ENCODE measurements at places on chromosomes 12 and 14.

GRCh38 chr12:22101749-22102243 is 55.8 kb downstream of the CMAS start:
- no peak for DNase-seq

DNA sequence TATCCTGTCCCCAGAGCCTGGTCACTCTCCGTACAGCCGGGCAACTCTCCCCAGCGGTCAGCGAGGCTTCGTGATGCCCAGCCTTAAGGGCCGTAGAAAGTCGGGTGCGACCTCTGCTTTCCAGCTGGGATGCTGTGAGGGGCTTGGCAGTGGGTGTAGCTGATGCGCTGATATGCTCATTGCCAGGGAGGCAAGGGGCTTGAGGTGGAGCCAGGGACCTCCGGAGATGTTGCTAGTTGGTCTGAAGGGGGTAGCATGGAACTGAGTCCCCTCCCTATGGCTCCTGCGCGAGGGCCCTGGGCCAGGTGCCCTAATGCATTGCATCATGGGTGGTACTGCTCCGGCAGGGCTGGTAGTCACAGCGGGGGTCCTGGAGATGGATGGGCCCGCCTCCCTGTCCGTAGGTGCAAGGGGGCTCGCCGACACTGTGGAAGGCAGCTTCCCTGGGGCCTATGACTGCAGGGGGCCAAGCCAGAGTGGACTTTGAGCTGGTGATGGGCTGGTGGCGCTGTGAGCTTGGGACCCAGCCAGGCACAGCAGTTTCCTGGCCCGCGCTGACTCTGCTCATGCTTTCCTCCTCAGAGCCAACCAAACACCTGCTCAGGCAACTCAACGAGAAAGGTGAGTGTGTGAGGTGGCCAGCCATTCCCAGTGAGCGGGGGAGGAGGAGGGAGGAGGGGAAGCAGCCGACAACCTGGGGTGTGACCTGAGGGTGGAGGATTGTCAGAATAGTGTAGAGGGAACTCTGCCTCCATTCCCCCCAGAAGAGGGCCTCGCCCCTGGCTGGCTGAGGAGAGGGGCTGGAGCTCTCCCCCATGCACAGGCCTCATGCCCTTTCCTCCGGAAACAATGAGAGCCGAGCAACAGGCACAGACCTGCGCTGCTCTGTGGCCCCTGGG is 32.3 kb downstream of the PLEKHG3 start:
- no peak for DNase-seq

- DNase-seq, result no peak
These were observed 13.9 kb downstream of the CAPZA3 start for GRCh38 chr12:18751866-18752265.

DNA sequence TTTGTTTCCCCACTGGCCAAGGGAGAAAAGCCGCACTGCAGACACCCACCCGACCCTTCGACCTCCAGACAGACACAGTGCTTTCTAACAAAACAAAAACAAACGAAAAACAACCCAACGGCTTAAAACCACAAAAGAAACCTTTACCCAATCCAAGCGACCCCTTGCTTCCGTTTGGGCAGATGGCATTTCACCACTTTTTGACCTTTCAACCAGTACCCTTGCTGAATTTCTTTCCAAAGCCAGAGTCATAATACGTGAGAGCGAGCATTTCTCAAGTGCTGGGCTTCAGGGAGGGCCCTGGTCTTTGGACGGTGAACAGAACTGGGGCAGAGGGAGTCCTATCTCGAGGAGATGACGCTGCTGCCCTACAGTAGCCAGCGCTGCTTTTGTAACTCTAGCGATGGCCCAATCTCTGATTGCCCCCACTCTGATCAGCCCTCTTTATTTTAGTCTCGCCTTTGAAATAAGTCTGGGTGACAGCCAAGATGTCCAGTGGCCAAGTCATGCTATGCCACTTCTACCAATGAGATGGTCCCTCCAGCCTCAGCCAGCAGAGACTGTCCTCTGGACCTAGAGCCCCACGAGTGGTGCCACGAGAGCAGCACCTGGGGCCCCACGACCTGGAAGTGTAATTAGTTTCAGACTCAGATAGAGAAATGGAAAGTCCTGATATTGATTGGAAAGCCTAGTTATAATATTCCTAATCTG is 21.9 kb upstream of the ADIPOR2 start:
- DNase-seq, result no peak

DNA sequence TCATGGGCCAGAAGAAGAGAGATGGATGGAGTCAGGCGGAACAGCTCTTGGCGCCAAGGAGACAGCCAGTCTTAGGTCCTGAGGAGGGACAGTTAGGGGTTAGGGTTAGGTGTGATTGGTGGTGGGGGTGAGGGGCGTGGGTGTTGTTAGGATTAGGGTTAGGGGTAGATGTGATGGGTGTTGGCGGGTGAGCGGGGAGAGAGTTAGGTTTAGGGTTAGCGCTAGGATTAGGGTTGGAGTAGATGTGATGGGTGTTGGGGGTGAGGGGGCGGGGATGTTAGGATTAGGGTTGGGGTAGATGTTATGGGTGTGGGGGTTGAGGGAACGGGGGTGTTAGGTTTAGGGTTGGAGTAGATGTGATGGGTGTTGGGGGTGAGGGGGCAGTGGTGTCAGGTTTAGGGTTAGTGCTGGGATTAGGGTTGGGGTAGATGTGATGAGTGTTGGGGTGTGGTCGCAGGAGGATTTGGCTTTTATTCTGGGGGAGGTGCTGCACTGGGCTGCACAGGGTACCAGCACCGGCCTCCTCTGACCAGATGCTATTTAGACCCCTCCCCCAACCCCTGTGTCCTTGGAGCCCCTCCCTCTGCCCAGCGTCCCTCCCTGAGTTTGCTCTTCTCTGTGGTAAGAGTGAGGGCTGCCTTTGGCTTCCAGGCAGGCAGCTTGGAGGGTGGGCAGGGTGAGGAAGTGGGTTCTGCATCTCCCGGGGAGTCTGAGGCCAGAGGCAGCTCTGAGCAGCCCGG is 35.6 kb upstream of the FBRSL1 start:
- DNase-seq, result no peak

DNA sequence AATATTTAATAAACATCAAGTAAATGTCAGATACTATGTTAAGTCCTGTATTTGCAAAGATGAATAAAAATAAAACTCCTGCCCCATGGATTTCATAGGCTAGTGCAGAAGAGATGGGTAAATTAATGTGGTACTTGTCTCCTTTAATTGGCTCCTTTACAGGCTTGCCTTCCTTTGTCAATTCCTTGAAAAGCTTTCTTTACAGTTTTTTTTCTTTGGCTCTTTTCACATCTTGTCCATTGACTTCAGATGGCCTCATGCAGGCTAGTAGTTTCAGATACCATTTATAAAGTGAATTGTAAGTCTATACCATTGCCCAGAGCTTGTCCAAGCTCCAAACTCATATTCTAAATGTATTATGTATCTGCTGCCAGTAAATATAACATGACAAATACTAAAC is 128.7 kb upstream of the GARIN2 start:
- DNase-seq, result no peak

GRCh38 chr14:32938719-32939253 is at the start of gene NPAS3:
Gene NPAS3 (plus strand): TSS chr14:32938879.
- DNase-seq, result no peak

- no peak for DNase-seq
These were observed 5.7 kb downstream of the FNTB start for GRCh38 chr14:64992328-64992885.

DNA sequence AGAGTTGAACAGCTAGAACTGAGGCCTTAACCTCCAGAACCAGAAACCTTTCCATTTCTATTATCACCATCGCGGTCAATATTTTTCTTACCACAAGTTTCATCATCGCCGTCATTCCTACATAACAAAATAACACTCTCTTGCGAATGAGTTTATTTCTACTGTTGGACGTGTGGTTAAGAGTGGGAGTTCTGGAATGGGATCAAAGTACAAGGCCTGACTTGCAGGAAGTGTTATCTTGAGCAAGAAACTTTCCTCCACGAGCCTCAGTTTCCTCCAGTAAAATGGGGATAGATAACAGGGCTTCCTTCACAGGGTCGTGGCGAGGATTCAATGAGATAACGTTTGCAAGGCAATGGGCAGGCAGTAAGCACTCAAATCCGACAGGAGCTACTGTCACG is 652 bp downstream of the SART3 start:
- no peak for DNase-seq

GRCh38 chr14:101601606-101602465 is 40.5 kb downstream of the DIO3 start:
- DNase-seq, result no peak

DNA sequence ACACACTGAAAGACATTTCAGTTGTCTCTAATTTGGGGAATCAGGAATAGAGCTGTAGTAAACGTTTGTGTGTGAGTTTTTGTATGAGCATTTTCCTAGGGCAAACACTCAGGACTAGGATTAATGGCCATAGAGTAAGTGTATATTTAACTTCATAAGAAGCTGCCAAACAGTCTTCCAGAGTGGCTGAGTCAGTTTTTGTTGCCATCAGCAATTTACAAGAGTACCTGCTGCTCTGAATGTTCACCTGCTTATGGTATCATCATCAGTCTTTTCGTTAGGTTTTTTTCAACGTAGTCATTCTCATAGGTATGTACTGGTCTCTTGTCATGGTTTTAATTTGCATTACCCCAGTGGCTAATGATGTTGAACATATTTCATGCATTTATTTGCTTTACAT is 30.6 kb upstream of the TRHDE start:
- DNase-seq, result no peak

GRCh38 chr12:26319511-26319910 is 124.1 kb downstream of the SSPN start:
- no peak for DNase-seq

- DNase-seq, result no peak
These were observed 11.8 kb downstream of the CCDC92 start for GRCh38 chr12:123960856-123961255.

DNA sequence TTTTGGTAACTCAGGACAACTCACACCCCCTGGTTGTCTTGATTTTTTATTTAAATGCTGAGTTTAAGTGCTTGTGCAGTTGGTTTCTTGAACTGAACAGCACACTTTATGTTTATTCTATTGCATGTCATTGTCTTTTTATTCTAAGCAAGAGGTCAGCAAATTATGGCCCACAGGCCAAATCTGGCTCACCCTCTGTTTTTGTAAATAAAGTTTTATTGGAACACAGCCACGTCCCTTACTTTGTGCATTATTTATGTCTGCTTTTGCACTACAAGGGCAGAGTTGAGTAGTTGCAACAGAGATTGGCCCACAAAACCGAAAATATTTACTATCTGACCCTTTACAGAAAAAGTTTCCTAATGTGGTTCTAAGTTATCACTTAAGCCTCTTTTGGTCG is 52.3 kb downstream of the SUDS3 start:
- no peak for DNase-seq

- DNase-seq, result no peak
These were observed 916.8 kb downstream of the DIO2 start for GRCh38 chr14:79294499-79294898.

DNA sequence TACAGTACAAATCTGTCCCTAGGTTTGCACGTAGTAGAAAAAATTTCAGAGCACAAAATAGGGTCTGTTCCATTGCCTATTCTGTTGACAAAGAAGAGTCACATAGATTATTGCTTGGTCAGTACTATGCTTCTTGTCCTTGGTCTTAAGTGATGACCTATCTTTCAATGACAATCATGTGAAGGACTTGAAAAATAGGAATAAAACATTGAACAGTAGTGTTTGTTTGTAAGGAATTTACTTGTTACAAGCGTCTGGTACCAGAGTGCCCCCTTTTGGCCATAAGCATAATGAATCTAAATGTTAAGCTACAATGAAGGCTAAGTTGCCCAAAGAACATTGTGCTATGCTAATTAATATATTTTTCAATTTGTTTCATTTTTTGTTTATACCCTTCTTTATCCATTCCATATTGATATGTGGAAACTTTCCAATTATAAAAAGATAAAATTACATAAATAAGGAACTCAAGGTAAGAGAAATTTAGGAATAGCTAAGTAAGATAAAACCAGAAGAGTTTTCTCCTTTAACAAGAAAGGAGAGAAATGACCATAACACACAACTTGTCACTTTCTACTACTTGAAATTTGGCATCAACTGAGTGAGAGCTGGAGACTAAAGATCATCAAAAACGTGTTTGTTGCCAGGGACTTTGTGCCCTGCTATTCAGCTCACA is 204.7 kb downstream of the EPS8 start:
- DNase-seq, result no peak

Measured in neural crest cell (in vitro differentiated cells).